ENCODE measurements at places on chromosomes 12 and 14.

- no peak for DNase-seq
These were observed 30.0 kb downstream of the DTX1 start for GRCh38 chr12:113086249-113087164.

GRCh38 chr14:86938320-86938719, 1054.7 kb downstream of the GALC start:
- no peak for DNase-seq

- DNase-seq: no peak
These were observed 189.1 kb downstream of the PIWIL1 start for GRCh38 chr12:130526813-130527212.

- no peak for DNase-seq
These were observed 241.6 kb upstream of the NPAS3 start for GRCh38 chr14:32697114-32697513.

DNA sequence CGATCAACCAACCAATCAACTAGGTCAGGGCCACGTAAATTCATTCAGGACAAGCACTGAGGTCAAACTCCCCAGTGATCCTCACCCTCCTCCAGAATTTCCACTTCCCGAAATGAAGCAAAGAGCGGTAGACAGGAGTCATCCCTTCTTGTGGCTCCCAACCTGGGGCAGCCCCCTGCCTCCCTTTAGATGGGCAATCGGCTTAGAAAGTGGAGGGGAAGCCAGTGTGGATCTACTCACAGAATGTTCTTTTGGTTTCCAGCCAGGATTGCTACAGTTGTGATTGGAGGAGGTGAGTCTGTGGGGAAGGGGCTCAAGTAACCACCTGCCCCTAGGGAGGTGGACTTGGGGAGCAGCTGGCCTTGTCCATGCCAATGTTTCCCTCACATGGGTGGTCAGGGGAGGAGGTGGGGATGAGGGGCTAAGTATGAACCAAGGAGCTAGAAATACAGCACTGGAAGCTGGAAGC, 4.1 kb downstream of the IFI27 start:
- no peak for DNase-seq

GRCh38 chr14:50085570-50086320, 30.6 kb downstream of the VCPKMT start:
- no peak for DNase-seq

- DNase-seq: no peak
These were observed 22.4 kb upstream of the RNU6-8 start for GRCh38 chr14:32225378-32225920.

DNA sequence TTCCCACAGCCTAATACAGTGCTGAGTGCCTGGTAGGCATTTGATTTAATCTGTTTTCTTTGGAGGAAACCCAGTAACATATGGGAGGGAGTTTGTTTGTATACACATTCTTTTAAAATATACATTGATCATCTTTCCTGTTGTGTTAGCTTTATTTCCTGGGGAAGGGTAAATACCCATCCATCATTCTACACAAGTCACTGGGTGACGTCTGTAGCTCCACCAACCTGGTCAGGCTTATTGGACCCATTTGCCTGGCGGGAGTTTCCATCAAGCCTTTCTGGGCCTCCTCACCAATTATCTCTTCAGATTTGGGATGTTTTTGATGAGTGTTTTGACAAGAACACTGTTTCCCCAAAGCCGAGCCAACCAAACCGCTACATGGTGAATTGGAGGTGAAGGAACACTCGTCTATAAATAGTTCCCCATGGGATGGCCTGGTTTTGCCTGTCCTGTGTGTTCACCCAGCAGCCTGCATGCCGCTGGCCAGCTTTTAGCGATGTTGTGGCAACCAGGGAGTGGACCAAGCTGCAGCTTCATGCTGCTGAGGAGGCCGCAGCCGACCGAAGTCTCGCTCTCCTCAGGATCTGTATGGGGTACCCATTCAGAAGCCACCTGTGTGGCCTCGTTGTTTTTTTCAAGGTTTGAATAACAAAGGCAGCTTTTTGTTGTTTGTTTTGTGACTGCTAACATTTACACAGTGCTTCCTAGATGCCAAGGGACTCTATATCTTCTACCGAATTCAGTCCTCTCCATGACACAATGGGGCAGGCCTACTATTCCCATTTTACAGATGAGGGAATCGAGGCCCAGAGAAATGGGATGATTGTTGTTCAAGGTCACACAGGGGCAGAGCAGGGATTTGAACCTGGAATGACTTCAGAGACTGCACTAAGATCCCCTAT, 22.6 kb downstream of the PLXNC1 start:
- DNase-seq: no peak

- DNase-seq: no peak
These were observed 775.0 kb downstream of the DIO2 start for GRCh38 chr14:79436335-79436734.

DNA sequence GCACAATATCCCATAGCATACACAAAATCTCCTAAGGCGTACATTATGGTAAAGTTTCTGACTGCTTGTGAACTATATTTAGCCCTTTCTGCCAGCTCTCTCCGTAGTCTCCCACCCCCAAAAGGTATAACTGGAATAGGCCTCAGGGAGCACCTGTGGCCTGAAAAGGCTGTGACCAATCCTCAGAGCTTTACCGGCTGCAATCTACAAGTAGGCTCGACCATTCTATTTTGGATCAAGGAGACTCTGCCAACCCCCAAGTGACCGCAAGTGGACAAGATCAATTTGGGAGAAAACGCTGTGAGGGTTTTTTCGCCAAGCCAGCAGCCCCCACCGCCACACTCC, 1.2 kb downstream of the PPTC7 start:
- no peak for DNase-seq

DNA sequence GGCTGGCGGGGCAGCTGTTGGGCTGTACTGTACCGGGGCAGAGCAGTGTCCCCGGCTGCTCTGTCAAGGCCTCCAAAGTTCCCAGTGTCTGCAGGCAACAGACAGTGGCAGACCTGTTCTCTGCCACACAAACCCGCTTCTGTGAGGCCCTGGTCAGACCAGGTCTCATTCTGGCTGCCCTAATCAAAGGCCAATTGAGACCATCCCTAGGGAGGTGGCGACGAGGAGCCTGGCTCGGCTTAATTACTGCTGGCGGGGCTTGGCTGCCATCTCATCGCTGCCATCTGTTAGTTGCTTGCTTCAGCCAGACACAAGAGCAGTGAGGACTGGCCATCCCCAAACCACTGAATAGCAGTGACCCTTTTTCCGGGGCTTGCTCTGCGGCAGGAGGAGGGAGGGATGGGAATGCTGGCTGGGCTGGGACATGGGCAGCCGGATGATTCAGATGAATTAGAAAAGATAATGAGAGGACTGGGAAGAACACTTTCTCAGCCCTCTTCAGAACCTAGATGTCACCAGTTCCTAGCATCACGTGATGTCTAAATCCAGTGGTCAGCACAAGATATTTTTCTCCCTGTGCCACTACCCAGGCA, 24.5 kb downstream of the ERG28 start:
- DNase-seq: no peak

- no peak for DNase-seq
These were observed 139.3 kb downstream of the PTPN11 start for GRCh38 chr12:112557951-112558630.

- DNase-seq: no peak
These were observed 508.6 kb downstream of the FLRT2 start for GRCh38 chr14:86038387-86039042.

DNA sequence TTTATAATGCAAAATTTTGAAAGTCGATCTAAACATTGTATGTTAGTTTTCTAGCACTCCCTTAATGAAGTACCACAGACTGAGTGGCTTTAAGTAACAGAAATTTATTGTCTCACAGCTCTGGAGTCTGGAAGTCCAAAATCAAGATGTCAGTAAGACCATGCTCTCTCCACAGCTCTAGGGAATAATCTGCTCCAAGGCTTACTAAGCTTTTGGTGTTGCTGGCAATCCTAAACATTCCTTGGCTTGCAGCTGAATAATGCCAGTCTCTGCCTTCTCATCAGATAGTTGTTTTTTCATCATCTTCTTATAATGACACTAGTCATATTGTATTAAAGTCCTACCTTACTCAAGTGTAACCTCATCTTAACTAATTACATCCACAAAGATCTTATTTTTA, 102.2 kb downstream of the RASSF9 start:
- no peak for DNase-seq

DNA sequence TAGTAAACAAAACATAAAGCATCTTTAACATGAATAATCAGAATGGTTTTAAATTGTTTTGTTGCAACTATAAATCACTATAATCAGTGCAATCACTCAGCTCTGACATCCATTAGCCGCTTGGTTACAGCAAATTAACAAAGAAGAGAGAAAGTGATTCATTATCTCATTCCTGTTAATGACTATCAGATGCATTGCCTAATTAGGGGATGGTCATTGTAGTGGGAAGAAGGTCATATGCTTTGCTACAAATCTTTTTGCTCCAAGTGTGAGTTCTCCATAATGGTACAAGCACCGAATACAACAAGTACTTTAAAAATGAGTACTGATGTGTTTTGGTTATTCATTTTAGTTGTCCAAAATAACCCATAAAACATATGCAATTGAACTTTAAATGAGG, 272.0 kb downstream of the AKAP6 start:
- DNase-seq: no peak

DNA sequence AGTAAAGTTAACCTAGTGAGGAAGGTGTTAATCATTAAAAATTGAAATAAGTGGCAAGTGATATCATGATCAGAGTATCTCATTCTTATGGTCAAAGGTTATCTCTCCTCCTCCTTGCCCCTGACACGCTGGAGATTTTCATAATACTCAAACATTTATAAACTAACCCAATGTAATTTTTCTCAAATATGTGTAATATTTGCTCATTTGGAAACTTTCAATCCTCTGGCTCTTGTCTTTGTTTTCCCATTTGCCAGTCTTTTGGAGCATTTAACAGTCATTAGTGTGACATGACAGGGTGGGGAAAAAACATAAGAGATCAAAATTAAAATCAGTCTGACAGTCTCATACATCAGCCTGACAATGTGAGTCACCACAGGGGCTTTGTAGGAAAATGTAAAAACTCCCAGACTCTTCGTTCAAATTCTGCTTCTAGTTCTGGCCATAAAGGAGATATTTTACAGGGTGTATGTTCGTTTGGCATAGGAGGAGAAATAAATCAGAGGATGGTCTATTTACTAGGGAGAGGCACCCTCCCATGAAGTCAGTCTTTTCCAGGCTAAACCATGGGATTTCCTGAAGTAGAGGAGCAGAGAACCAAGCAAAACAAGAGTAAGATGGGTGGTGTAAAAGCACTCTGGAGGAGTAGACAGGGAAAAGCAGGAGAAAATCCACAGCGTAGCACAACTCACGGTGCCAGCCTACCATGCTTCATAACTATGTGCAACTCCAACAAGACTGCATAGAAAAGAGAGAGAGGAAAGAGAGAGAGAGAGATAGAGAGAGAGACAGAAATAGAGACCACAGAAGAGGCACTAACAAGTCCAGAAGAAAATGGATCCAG, 369.2 kb upstream of the PDE3A start:
- DNase-seq: no peak

GRCh38 chr14:31000629-31001338, 24.7 kb upstream of the AP4S1 start:
- DNase-seq: no peak

DNA sequence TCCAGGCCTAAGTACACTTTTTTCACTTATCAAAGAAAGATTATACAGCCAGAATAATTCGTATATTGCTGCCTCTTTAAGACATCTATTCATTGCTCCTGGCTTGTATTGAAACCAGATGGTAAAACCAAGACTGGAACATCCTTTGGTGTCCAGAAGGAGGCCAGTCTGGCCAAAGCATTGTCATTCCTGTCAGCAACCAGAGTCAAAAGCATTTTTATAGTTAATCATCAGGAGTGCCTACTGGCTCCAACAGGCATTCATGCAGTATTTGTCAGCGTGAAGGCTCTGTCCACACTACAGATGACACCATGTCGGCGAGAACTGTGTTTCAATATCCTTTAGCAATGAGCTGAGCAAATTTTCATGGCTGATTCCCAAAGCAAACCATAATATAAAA, 118.0 kb upstream of the G2E3 start:
- no peak for DNase-seq

DNA sequence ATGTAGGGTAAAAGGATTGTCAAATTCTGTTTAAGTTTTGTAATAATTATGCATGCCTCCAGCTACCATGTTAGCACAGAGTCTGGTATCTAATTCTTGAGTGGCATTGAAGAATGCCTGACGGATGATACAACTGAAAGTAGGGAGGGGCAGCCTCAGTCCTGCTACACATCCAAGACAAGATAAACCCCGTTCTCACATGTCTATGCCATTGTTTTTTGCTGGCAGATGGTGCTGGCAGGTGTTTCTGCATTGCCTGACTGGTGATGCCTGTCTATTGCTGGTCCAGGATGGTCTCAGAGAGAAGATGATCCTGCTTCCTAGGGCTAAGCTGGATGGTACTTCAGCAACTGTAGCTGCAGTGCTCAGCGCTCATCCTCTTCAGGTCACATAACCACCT, 245.8 kb upstream of the NAV3 start:
- DNase-seq: no peak

DNA sequence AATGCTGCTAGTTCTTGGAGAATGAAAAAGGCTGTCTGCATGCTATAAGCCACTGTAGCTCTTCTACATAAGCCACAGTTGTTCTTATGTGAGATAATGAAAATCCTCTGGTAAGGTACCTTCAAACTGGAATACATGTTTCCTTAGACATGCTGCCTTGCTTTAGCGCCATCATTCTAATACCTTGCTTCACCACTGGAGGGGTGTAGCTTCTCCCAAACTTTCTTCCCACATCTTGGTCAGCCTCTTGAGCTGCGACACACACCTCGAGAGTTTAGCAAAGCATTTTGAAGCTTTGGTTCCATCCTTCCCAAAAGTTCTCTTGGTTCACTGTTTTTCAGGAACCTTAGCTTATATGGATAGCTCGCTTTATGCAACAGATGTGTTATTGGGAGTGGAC, 69.5 kb downstream of the NKX2-1 start:
- no peak for DNase-seq

GRCh38 chr12:56114084-56114483, 2.3 kb upstream of the RPL41 start:
- DNase-seq: no peak

- DNase-seq: no peak
These were observed 94.0 kb downstream of the NAV3 start for GRCh38 chr12:77924703-77925102.

DNA sequence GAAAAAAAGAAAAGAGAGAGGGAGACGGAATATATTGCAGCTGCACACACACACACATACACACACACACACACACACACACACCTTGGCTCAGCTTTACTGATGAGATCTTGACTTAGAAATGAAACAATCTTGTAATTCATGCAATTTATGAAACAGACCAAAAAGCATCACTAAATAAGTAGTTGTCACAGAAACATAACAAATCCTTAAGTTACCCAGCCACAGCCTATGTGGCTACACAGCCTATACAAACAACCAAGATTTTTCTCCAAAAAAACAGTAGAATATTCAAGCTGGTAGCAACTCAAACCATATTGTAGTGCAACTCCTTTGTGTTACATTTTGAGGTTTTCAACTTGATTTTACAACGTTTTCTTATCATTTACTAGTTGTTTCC, 37.9 kb upstream of the GNG2 start:
- DNase-seq: no peak

DNA sequence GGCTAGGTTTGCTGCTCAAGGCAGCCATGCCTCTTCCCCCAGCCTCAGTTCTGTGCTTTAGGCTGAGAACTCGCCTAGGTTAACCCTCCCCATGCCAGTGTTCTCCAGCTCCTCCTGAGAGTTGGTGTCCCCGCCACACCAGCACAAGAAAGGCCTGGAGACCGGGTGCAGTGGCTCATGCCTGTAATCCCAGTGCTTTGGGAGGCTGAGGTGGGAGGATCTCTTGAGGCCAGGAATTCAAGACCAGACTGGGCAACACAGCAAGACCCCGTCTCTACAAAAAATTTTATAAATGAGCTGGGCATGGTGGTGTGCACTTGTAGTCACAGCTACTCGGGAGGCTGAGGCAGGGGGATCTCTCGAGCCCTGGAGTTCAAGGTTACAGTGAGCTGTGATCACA, 10.2 kb downstream of the RIN3 start:
- DNase-seq: no peak

All from effector memory CD4-positive, alpha-beta T cell (primary cell).